ENCODE measurements at places on chromosomes 4 and X.

GRCh38 chr4:30726090-30726675 lies 6.0 kb downstream of the PCDH7 start:
- no peak for DNase-seq

- no peak for DNase-seq
These were observed 11.9 kb upstream of the MXD4 start for GRCh38 chr4:2273657-2274319.

- no peak for DNase-seq
These were observed 14.5 kb downstream of the MRPL1 start for GRCh38 chr4:77877167-77877566.

DNA sequence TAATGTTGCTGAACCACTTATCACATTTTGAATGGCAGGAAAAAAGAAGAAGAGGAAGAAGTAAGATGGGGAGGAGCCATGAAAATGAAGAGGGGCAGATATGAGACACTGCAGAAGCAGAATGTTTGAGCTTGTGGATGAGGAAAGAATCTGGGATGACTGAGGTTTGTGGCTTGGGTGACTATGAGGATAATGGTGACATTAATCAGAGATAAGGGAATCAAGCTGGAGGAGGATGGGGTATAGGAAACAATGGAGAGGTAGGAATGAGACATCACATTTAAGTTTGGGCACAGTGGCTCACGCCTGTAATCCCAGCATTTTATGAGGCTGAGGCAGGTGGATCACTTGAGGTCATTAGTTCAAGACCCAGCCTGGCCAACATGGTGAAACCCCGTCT lies 19.1 kb upstream of the PHF8 start:
- no peak for DNase-seq

GRCh38 chrX:154908821-154909220 lies 22.7 kb downstream of the F8A1 start:
- no peak for DNase-seq

DNA sequence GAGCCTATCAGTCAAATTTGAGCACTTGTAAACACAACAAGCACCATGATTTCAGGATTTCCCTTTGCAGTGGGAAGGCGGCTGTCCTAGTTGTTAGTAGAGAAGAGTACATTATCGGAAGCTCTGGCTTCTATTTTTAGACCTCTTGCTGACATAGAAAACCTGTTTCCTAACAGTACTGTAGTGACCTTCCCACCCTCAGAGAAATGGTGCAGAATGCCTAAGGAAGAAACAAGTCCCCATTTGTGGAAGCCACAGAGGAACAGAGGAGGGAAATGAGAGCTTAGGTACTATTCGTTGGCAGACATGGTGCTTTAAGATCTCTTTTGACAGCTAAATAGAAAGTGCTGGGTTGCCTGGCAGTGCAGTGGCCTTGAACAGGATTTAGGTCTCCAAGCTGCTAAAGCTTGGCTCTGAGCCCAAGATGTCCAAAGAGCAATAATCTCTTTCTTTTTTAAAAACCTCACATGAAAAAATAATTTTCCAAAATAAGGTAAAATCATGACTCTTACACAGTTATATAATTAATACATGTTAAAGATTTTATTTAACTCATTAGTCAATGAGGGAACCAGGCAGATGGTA lies 24.9 kb downstream of the GLRA2 start:
- DNase-seq = no peak

GRCh38 chr4:1081689-1082040 lies 31.7 kb downstream of the RNF212 start:
- DNase-seq = no peak

DNA sequence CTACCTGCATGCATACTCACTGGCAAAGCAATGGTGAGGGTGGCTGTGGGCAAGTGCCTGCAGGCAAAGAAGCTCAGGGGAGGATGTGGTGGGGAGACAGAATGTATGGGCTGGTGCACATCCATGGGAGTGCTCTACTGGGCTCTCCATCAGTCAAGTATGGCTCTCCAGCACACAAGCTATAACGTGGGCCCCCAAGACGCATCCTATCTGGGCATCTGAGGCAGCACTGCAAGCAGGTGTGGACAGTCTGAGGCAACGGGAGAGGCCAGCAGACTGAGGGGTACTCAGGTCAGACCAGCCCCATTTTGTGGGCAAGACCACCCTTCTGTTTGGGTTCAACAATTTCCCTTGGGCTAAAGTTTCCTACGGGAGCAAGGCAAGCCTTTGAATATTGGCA lies 1227.8 kb downstream of the FAM133A start:
- DNase-seq = no peak

- peak; percentile 1 for DNase-seq
These were observed 14.7 kb upstream of the PDE6B start for GRCh38 chr4:610411-611261.

DNA sequence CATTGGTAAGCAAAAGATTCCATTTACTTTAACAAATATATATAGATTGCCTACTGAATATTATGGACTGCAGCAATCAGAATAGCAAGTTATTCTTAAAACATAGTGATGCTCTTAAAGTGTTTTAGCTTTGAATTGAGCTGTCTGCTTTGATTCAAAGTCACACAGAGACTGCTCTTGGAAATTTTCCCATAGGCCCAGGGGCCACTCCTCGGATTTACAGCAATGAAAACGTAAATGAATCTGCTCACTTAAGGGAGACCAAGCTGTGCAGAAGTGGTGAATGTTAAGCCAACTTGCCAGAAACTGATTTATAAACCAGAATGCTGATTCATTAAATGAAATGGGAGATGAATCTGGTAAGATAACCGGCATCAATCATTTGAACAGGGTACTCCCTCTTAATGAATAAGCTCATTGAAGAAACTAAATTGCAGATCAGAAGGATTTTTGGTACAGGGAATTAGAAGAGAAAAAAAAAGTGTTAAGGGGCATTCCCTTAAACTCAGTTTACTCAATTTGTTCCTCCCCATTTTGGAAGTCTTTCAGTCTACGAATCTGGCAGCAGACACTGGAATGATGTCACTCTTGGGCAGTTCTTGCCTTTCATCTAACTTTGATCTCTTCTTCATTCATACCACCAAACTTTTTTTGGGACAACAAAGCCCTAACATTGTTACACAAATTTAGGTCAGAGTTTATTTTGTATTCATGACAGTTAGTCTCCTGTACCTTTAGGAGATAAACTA lies 363.3 kb upstream of the MAGEB2 start:
- DNase-seq = no peak

DNA sequence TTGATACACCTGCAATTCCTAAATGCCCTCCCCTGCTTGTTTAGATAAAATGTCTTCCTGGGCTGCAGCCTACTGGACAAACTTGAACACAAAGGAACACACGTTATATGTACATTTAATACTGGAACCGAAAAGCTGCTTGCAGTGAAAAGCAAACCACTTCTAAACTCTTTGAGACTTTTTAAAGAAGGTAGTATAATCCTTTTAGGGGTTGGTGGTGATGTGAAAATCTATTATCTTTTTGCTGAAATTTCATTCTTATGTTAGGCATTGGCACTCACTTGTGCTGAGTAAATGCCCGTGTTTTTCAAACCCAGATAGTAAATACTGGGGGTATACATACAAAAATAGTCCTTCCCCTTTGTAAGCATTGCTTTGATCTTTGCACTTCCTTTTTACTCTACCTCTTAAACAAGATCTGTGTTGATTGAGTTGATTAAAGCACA lies 2.2 kb downstream of the NFKB1 start:
- DNase-seq = no peak

DNA sequence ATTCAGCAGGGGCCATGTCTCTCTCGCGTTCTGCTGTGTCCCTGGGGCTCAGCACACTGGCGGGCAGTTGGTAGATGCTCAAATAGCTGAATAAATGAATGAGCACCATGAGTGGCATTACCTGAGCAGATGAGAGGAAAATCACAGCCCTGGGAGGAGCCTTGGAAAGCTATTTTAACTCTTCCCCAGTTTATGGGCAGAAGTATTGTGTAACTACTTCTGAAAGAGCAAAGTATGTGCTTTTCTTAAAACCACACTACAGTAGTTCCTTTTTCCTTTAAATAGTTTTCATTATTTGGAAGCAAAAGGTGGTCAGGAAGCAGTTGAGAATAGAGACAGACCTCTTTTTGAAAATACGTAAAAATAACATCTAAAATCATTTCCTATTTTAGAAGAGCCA lies 3.0 kb upstream of the PLAC1 start:
- no peak for DNase-seq

GRCh38 chr4:52694936-52695335 lies 35.8 kb upstream of the USP46 start:
- DNase-seq = no peak

DNA sequence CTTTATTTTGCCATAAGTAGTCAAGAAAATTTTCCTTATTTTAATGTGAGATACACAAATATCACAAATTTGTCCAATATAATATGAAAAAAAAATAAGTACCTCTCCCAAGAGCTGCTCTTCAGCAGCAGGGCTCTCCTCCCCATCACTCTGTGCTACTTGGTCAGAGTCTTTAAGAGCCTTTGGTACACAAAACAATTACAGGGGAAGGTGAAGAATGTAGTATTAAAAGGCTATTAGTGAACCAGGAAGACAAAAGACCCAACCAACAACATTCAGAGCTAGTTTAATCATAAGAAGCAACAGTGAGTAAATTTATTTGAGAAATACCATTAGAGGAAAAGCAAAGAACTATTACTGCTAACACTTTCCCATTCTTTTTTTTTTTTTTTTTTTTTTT lies 29.4 kb downstream of the SEC31A start:
- DNase-seq = no peak

- no peak for DNase-seq
These were observed 82.2 kb downstream of the KLF8 start for GRCh38 chrX:56314334-56314733.

- peak; percentile 62 for DNase-seq
These were observed 10.7 kb downstream of the LIAS start for GRCh38 chr4:39469429-39470077.

DNA sequence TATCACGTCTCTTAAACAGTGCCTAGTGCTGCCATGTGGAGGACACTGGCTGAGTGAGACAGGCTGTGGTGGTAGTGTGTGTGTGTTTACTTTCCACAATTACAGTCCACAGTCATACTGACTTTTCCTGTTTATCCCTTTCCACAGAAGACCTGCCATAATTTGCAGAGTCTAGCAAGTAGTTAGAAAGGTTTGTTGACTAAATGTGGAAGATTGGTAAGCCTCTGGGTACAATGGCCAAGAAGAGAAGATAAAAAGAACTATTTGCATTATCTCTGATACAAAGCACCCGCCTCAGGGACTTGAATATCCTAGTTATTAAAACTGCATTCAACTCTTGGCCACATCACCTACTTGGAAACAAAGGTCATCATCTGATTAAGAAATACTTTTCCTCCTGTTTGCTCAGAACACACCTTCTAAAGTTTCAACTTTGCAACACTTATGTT lies 89.1 kb downstream of the FAM13A start:
- no peak for DNase-seq

- DNase-seq = peak; percentile 5
These were observed 552 bp downstream of the ADH5 start for GRCh38 chr4:99088023-99088449.

GRCh38 chr4:149707862-149708261 lies 107.8 kb downstream of the IQCM start:
- DNase-seq = no peak

DNA sequence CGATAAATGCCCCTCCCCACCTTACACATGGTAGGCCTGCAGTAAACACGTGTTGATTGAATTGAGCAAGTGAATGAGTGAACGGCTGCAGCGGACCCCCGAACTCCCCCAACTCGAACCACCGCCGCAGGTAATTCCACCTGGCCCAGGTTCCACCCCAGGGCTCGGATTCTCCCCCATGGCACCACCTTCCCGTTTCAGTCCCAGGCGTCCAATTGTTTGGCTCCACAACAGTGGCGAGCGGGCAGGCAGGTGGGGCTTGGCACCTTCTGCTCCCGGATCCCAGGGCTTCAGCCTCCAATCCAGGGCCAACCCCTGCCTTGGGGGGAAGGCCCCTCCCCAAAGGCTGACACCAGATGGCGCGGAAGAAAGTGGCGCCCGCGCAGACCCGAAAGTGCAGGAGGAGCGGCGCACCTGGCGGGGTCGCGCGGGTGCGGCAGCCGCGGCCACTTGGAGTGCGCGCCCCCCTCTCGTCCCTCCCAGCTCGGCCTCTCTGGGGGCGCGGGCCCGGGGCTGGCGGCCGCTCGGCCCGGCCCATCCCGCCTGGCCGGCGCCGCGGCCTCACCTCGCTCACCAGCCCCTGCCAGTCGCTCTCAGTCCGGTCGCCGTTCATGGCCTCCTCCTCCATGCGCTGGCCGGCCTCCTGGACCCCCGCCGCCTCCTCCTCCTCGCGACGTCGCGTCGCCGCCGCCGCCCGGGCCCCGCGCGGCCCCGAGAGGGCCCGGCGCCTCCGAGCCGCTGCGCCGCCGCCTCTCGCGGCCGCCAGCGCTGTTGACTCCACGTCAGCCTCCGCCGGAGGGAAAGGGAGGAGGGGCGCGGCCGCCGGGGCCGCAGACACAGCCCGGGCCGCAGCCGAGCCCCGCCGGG lies at the start of gene CCDC149:
TSS of gene CCDC149 (minus strand) at position 791 of the 867 bp plus-strand sequence. CDS start at position 613, 178 bp downstream.
- no peak for DNase-seq

- DNase-seq = no peak
These were observed 45.9 kb upstream of the PGM2 start for GRCh38 chr4:37780444-37781130.

- DNase-seq = no peak
These were observed 511.4 kb upstream of the ZFP42 start for GRCh38 chr4:187484186-187484585.

- no peak for DNase-seq
These were observed 771 bp downstream of the NAP1L2 start for GRCh38 chrX:73213734-73214425.

DNA sequence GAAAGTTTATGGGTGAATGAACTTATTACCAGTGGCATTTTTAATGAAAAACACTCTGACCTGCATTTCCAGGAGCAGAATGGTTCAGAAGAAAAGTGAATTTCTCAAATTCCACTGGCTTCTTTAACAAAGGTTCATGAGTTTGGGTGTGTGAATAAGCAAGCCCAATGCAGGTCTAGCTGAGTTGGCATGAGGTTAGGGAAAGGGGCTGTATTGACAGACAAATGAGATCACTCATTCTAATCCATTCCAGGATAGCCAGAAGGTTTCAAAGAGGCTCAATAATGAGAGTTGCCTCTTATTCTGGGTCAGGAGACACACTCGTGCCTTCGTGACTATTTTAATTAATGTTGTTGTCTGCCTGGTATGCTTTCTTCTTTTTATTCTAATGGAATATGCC lies 43.7 kb upstream of the NPY2R start:
- DNase-seq = no peak

GRCh38 chr4:89598602-89599001 lies 238.4 kb downstream of the SNCA start:
- DNase-seq = no peak

- DNase-seq = no peak
These were observed 504.4 kb upstream of the FAT1 start for GRCh38 chr4:187227907-187228704.

DNA sequence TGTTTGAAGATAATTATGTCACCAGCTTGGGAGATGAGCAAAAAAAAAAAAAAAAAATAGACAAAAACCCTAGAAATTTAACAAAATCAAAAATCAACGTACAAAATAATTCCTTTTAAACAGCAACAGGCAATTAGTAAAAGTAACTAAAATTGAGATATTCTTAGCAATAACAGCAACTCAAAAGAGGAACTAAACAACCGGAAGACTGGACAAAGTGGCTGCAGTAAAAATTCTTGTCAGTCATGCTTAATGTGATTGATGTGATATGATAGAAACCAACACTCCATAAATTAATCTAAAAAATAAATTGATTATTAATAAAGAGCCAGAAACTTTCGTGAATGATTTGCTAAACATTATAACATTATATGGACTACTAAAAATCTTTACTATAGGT lies 1534.6 kb upstream of the AGA start:
- no peak for DNase-seq

All from HS-27A (cell line).